Right lung (tissue), 10 donors: ENCODE measurements at places on chromosomes 6 and 20. TPM values are rescaled to one million over a fixed set of nuclear protein-coding genes. Genes with fewer than 3 reads are reported as not detected.

DNA sequence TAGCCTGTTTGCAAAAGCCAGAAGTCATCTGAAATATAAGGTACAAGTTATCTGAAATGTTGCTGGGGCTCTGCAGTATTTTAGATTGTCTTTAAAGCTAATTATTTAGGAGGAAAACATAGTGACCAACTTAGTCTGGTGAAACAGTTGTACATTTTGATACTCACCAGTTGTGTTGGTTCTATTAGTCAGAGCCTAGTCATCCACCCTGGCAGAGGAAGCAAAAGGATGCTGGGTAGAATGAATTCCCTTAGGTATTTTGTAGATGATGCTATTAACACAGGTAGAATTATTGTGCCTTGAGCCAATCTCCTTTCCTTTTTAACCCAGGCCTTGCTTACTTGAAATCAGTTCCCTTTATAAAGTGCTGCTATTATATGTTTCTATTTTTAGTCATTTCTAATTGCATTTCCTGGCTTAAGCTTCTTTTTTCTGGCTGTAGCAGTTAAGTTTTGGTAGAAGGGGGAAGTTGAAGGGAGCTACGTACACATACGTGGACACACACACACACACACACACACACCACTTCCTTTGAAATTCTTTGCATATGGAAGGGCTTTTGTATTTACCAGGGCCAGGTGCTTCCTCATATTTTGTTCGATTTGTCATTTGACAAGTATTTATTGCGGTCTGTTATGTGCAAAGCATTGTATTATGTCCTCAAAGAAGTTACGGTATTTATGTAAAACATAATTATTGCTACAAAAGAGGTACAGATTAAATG lies 82.4 kb downstream of the RTN4IP1 start:
- peak; percentile 28 for DNase-seq

DNA sequence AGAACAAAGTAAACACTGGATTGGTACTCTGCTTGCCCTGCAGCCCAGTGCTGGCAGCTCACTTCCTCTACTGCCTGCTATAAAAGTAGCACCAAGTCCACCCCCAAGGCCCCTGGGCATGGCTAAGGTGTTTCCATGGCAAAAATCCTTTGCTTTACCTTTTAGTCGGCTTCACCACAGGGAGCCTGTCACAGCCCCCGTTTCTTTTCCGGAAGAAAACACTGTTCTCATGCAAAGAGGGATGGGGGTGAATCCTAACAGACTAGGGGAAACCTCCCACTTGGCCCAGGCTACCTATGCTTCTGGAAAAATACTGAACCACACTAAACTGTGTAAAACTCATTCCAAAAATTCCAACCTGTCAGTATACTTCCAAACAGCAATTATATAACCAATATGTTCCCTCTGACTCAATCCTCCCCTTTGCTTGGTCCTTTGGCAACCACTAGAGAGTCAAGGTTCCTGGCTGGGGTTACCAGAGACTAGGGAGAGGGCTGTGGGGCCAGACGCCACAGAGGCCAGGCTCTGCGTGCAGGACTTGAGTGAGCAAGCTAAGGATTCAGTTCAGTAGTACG lies 16.1 kb downstream of the PPIL1 start:
- DNase-seq: no peak

- no peak for DNase-seq
Measured at GRCh38 chr6:50966986-50967385, 148.3 kb downstream of the TFAP2B start.

GRCh38 chr20:539191-539590 lies 4.4 kb downstream of the CSNK2A1 start:
- DNase-seq: no peak

DNA sequence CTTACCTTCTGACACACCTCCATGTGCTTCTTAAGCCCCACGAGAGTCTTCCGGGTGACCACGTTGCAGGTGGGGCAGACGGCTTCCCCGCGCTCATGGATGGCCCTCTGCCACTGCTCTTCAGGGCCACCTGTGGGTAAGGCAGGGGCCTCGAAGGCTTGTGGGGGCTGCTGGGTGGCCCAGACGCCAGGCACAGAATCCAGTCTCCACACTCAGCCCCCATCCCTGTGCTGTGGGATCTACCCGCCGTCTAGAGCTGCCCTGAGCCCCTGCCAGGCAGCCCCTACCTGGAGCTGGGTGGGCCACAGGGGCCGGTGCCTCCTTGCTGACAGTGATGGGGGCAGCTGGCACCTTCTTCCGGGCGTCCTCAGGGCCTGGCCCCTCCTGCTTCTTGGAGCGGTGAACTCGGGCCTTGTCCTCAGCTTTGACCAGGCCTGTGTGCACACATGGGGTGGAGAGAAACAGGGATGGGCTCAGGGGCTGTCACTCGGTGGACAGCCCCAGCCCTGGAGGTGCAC lies 5.9 kb downstream of the ZNF512B start:
- DNase-seq: no peak

DNA sequence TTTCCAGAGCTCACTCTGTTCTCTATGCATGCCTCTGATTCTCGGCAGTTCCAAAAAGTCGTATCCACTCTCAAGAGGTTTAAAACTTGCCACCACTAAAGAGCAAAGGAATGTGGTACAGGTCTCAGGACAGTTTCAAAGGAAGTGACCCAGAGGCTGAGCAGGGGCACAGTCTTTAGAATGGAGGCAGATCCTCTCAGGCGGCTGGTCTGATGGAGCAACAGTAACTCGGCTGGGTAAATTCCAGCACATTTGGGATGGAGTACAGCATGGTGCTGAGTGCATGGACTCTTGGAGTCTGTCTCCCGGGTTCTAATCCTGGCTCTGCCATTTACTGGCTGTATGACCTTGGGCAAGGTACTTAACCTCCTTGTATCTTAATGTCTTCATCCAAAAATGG lies 88.1 kb upstream of the BACH2 start:
- no peak for DNase-seq

DNA sequence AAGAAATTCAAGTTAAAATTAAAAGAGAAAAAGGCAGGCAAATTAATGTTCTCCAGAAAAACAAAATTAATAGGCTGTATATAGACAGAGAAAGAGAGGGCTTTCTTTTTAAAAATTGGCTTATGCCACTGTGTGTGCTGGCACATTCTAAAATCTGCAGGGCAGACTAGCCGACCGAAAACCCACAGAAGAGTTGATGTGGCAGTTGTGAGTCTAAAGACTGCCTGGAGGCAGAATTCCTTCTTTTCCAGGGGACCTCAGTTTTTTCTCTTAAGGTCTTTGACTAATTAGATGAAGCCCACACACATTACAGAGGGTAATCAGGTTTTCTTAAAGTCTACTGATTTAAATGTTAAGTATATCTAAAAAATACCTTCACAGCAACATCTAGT lies 85.7 kb downstream of the GJA1 start:
- no peak for DNase-seq

DNA sequence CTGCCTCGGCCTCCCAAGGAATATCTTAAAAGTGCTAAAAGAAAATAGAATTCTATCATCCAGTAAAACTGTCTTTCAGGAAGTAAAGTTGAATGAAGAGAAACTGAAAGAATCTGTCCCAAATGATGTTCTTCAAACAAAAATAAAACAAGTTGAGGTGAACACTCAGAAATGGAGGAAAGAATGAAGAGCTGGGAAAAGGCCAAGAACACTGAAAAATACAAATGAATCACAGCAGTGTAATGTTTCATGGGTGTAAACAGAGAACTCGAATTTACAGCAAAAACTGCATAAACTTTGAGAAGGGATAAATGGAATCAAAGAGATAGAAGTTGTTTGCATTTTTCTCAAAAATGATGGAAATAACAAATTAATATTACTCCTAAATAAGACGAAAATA lies 317.3 kb downstream of the TAF4 start:
- DNase-seq: no peak

DNA sequence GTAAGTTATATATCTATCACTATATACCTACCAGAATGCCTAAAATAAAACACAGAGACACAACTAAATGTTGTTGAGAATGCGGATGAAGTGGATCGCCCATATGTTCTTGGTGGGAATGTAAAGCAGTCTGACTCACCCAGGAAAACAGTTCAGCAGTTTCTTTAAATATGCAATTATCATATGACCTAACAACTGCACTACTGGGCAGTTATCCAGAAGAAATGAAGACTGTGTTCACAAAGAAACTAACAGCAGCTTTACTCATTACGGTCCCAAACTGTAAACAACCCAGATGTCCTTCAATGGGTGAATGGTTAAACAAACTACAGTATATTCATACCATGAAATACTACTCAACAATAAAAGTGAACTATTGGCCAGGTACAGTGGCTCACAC lies 14.3 kb upstream of the ZC3H12D start:
- peak; percentile 58 for DNase-seq

DNA sequence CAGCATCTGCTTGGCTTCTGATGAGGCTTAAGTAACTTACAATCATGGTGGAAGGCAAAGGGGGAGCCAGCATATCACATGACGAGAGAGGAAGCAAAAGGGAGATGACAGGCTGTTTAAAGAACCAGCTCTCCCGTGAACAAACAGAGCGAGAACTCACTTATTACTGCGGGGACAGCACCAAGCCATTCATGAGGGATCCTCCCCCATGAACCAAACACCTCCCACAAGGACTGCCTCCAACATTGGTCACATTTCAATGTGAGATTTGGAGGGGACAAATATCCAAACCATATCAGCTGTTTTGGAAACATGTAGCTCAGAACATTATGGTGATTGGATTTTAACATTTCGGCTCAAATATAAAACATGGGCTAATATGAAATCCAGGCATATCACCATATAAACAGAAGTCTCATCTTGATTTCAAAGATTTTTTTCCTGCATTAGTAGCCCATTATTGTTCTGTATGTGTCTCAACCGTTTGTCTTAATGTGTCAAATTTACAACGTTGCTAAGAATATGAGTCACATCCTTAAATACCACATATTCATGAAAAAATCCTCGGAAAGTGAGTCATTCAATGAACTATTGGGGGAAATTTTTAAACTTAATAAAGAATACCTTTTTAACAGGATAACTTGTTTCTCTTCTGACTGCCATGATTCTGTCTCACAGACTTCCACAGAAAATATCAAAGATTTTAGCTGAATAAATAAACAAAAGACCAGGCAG lies 894.3 kb downstream of the TFAP2A start:
- DNase-seq: no peak

DNA sequence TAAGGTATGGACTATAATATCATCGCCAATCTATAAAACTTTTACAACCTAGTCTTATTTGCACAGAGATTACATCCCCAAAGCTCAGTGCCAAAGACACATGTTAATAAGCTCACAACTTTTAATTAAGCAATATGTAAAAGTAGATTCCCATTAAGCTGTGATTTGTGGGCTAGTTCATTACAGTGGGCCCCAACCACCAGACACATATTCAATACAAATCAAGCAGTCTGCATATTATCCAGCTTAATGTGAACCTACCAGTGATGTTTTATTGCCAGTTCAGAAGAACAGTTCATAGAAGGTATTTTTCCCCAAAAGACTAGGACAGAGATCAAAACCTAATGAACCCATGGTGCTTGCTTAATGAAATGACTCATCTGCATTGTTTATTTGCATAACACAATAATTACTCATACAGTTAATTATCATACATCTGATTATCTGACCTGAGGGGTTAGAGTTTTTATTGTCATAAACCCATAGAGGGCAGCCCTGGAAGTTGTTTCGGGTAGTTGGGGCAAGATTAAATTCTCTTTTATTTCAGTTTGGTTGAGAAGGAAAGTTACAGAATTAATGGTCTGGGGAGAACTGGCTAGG lies 831.0 kb downstream of the TFAP2A start:
- DNase-seq: no peak

DNA sequence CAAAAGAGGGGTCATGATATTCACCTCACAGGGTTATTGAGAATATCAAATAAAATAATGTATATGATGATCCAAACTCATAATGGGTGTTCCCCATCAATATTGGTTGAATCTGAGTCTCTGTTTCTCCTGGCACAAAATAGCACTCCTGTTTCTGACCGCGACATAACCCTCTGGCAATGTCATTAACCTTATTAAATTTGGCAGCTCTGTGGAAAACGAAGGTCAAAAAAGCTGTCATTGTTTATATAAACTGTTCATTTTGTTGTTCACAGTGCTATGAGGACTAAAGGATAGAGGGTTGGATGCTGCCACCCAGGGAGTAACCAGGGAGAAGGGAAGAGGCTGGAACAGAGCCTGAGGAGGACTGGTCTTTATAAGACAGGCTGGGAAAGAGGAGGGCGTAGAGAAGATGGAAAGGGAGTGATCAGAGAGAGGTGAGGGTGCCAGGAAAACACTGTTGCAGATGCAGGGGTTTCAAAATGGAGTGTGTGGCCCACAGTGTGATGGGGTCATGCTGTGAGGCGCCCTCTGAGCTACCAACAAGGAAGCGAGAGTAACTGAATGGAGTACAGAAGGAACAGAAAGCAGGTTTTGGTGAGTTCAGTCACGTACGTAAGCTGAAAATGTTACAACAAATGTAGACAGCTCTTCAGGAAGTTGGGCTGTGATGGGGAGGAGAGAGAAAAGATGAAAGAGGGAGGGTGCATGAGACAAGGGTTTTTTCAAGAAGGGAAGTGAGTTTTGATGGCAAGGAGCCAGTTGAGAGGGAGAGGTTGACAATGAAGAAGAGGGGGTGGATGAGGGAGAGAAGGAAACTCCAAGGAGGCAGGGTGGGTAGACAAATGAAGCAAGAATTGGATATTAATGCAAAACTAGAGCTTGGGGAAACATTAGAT lies 251.6 kb upstream of the TAB2 start:
- DNase-seq: no peak

- no peak for DNase-seq
Measured at GRCh38 chr6:84362193-84362821, 134.9 kb upstream of the CEP162 start.

DNA sequence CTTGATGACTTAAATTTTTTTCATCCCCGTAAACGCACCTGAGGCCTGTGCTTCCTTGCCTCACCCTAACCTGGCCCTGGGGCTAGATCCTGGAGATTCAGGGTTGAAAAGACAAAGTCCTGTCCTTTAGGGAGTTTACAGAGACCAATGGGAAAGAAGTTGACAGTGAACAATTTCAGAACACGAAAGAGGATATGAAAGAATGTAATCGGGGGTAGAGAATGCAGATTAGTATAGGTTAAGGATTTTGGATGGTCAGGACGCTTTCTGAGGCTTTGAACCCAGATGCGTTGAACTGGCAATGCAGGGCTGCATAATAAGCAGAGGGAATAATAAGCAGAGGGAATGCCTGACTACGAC lies 1.7 kb upstream of the FBXO5 start:
- DNase-seq: no peak

- no peak for DNase-seq
Measured at GRCh38 chr6:46315589-46315988, 144.8 kb upstream of the ENPP5 start.

Gene SLC16A10
- 6.3 TPM for polyA plus RNA-seq

Gene KATNA1
- polyA plus RNA-seq: 28.8 TPM

Gene C6orf132
- polyA plus RNA-seq: 2.9 TPM

Gene GRM1
- polyA plus RNA-seq: 0.09 TPM

Gene COL10A1
- polyA plus RNA-seq: 0.14 TPM

Gene MAP7
- polyA plus RNA-seq: 13.8 TPM

Gene FNDC1
- polyA plus RNA-seq: 8.2 TPM

Gene WFDC12
- polyA plus RNA-seq: not detected

Gene CCN5
- 0.31 TPM for polyA plus RNA-seq

Gene OR2H2
- 0.17 TPM for polyA plus RNA-seq

Gene GRM4
- polyA plus RNA-seq: 0.33 TPM
